ENCODE measurements at places on chromosomes 16 and 17.
A peak's percentile ranks its signal among the peaks of the same experiment; 100 is the strongest.

GRCh38 chr17:57257195-57257894 is 1.0 kb downstream of the MSI2 start:
- peak; percentile 2 for DNase-seq

GRCh38 chr16:9090101-9090959 is 1.1 kb upstream of the HAPSTR1 start:
- DNase-seq: no peak

DNA sequence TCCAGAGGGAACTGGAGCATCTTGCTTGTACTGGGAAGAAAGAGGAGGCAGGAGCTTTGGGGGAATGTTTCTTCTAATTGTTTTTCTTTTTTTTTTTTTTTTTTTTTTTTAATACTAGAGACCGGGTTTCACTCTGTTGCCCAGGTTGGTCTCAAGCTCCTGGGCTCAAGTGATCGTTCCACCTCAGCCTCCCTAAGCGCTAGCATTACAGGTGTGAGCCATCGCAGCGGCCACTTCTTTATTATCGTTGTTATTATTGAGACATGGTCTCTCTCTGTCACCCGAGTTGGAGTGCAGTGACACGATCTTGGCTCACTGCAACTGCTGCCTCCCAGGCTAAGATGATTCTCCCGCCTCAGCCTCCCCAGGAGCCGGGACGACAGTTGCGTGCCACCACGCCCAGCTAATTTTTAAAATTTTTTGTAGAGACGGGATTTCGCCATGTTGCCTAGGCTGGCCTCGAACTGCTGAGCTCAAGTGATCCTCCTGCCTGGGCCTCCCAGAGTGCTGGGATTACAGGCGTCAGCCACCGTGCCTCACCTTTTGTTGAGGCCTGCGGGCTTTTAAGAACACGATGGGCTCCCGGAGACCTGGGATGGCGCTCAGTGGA is 137.3 kb upstream of the GSE1 start:
- DNase-seq: no peak

- no peak for DNase-seq
Observed at GRCh38 chr16:64982581-64982980, 139.3 kb downstream of the CDH11 start.

GRCh38 chr17:68581863-68582645 is 19.1 kb downstream of the FAM20A start:
- no peak for DNase-seq

- DNase-seq: no peak
Observed at GRCh38 chr16:56848029-56848936, 16.7 kb upstream of the SLC12A3 start.

GRCh38 chr17:72342061-72342460 is 221.2 kb downstream of the SOX9 start:
- DNase-seq: no peak

- no peak for DNase-seq
Observed at GRCh38 chr16:21698169-21699032, 34.6 kb downstream of the OTOA start.

- no peak for DNase-seq
Observed at GRCh38 chr16:66717112-66717675, 20.7 kb upstream of the CMTM4 start.

- DNase-seq: no peak
Observed at GRCh38 chr17:67666710-67667109, 51.0 kb upstream of the NOL11 start.

GRCh38 chr16:4323071-4323844 is 7.4 kb downstream of the GLIS2 start:
- no peak for DNase-seq
